ENCODE measurements at places on chromosomes 3 and 15. TPM values are rescaled to one million over a fixed set of nuclear protein-coding genes. Genes with fewer than 3 reads are reported as not detected.
A peak's percentile ranks its signal among the peaks of the same experiment; 100 is the strongest.

GRCh38 chr3:107430996-107431245 lies 53.7 kb downstream of the CCDC54 start:
- no peak for DNase-seq

- no peak for DNase-seq
Observed at GRCh38 chr3:168581771-168582225, 486.1 kb upstream of the GOLIM4 start.

DNA sequence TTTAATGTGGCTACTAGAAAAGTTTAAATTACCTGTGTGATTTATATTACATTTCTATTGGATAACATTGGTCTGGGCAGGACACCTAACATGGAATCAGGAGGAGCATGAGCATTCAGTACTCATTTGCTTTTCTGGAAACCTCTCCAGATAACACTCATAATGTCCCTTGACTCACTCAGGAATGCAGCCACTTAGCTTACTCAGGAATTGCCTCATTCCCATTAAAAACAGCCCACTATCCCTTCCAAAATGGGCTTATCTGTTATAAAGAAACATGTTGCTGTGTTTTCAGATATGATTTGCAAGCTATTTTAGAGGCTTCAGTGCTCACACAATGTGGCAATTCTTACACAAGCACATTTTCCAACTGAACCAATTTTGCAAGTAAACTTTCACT lies 17.1 kb downstream of the GBE1 start:
- DNase-seq, result peak; percentile 76

DNA sequence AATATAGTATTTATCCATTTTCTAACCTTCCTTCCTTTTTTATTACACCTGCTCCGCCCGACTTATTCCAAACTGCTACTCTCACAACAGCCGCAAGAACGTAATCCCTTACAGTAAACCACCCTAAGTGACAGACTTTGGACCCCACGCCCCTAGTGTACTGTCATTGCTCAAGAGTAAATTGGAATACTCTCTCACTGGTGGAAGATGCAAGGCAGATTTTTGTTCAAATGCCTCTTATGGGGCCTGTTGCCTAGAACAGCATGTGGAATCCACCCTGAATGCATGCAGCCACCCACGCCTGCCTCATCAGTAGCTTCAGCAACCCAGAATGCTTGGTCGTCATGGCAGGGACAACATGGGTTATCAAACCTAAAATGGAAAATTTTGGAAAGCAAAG lies 226.2 kb upstream of the ST8SIA2 start:
- DNase-seq, result no peak

DNA sequence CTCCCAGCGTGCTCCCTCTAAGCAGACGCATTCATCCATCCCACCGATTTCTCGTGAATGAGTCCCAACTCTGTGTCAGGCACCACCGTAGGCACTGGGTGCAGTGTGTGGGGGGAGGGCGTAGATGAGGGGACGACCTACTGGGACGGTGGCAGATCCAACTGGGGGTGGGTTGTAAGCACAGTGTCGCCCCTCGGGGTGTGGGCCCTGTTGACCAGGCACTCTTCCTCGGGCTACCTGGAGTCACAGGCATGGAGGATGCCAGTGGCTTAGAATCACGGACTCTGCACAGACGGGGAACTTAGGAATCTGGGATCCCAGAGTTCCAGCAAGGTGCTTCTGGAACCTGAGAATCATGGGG lies 66.2 kb downstream of the SLC6A6 start:
- no peak for DNase-seq

- no peak for DNase-seq
Observed at GRCh38 chr3:140570602-140571001, 107.3 kb upstream of the TRIM42 start.

- no peak for DNase-seq
Observed at GRCh38 chr3:171172070-171172469, 145.6 kb upstream of the SLC2A2 start.

DNA sequence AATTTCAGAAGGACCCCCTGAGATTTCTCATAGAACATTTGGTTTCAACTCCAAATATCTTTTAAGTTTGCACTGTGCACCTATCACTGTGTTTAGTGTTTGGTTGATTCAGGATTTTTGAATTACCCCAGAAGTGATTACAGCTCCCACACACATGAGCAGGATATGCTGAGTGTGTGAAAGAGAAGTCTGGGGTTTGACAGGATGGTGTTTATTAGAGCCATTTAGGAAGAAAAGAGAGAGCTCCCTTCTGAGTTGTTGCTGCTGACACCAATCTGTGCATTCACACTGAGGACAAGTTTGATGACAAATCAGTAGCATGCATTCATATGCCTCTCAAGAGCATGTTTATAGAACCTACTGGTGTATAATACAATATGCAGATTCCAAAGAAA lies 118.1 kb downstream of the RPL22L1 start:
- DNase-seq, result no peak

DNA sequence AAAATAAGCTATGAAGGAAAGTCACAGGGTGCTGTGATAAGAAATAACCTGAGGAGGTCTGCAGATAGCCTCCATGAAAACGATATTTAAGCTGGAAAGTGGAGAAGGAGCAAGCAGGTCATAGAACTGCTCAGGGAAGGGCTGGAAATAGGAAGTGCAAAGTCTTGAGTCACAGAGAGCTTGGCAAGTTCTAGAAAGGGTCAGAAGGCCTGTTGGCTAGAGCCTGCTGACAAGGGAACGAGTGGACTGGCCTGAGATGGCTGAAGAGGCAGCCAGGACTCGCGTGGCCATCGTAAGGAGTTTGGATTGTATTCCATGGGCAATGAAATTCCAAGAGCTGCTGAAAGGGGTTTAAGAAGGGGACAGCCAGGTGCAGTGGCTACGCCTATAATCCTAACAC lies 64.7 kb upstream of the IL12A start:
- DNase-seq, result no peak

DNA sequence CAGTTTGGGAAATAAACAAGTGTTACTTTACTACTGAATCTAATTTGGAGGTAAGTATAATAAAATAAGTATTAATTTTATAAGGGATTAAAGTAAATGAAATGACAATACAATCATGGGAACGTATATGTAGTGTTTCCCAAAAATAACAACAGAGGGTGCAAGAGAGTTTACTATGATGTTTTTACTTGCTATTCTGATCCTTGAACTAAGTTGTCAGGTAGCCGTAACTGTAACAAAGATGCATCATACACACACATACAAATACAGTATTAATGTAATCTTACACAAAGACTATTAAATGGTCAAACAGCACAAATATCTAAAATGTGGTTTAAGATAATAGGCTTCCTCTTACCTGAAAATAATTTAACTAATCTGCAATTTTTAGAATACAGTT lies 311.4 kb downstream of the TBC1D5 start:
- no peak for DNase-seq

DNA sequence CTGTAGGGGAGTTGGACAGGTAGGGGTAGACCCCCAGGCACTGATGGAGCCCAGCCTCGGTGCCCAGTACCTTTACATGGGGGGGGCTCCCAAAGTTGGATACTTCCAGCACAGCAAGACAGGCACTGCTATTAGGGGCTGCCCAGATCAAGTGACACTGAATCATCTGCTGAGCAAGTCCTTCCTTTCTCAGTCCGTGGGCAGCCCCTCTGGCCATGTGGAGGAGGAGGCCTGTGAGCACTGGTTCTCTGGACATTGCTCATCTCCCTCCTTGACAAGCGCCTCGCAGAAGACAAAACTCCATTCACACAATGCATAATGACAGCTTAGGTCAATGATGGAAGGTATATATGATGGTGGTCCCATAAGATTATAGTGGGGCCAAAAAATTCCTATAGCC lies 35.7 kb downstream of the EEFSEC start:
- DNase-seq, result no peak

GRCh38 chr3:69240651-69241568 lies 118.5 kb upstream of the LMOD3 start:
- DNase-seq, result no peak

DNA sequence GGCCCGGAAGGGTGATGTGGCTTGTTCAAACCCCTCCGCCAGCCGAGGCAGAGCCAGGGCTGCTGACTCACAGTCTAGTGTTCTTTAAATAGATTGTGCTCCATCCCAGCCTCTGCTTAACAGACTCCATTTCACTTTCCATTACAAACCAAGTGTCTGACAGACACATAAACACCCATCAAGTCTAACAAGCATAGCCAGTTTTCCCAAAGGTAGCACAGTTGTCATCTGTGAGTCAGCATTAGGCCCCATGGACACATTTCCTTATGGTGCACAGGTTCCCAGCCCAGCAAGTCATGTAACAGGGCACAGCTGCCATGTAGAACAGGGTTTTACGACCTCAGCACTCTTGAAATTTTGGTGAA lies 109.9 kb upstream of the RAP2B start:
- DNase-seq, result peak; percentile 77

DNA sequence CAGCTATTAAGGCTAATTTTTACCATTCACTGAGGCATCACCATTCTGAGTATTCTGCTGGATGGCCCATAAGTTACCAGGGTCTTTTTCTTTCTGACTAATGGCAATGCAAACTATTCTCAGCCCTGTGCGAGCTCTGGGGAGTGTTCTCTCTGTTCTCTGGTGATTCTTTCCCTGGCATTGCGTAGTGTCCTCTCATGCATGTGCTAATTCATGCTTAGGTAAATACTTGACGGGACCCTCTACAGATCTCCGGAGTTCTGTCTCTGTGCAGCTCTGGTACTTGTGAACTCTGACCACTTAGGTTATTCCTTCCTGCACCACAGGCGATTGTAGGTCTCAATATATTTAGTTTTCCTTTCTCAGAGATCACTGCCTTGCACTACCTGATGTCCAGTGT lies 34.8 kb downstream of the UBE2E1 start:
- DNase-seq, result no peak

GRCh38 chr15:70266412-70267121 lies 168.8 kb upstream of the TLE3 start:
- DNase-seq, result peak; percentile 79

GRCh38 chr15:31537770-31538592 lies 211.3 kb downstream of the KLF13 start:
- DNase-seq, result no peak

DNA sequence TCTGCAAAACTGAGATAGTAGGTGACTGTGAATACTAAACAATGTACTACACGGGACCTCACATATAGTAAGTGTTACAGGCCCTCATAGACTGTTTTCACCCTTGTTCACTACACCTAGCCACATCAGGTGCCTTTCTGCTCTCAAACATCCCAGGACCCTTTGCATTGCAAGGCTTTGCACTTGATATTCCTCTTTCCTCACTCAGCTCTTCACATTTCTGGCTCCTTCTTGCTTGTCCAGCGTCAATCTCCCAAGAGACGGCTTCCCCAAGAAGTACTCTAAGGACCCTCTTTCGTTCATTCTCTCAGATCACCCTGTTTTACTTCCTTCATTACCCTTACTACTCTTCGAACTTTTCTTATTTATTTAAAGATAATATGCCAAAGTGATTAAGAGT lies 10.0 kb downstream of the DENND4A start:
- no peak for DNase-seq

- no peak for DNase-seq
Observed at GRCh38 chr15:95687686-95688085, 642.8 kb upstream of the NR2F2 start.

GRCh38 chr15:60591496-60592370 lies 112.8 kb upstream of the ICE2 start:
- peak; percentile 28 for DNase-seq

- DNase-seq, result peak; percentile 89
Observed at GRCh38 chr3:44104668-44105321, 136.9 kb upstream of the TOPAZ1 start.

- DNase-seq, result no peak
Observed at GRCh38 chr3:42819351-42819965, 10.2 kb downstream of the ACKR2 start.

- no peak for DNase-seq
Observed at GRCh38 chr3:66406831-66407610, 93.8 kb downstream of the LRIG1 start.

DNA sequence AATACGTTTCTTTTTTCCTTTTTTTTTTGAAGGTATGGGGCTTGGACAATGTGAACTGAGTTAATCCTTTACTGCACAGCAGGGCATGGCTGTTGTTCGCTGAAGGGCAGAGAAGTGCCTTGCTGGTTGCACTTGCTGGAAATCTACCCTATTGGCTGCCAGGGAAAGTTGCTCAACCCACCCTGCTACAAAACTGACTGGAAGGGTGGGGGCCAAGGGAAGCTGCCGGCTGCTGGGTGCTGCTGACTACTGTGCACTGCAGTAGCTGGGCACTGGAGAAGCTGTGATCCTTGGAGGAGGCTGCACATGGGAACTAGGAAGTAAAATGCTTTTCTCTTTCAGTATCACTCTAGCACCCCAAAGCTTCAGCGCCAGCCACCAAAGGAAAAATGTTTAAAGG lies 70.5 kb downstream of the ETV5 start:
- DNase-seq, result no peak

- DNase-seq, result no peak
Observed at GRCh38 chr3:27610800-27611525, 111.2 kb downstream of the EOMES start.

DNA sequence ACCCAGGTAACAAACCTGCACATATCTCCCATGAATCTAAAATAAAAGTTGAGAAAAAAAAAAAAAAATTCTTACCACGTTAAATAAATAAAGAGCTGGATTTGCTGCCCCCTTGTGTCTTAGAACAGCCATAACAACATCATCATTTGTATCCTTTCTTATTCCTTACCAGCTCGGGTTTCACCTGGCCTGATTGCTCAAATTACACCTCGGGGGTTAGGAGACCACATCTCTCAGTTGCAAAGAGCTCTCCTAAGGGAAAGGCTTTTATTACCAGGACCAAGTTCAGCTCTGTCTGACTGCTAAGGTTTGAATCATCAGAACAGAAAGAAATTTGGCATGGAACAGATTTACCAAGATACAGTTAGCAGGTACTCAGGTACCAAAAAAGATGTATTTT lies 25.8 kb upstream of the RPL39L start:
- peak; percentile 71 for DNase-seq

DNA sequence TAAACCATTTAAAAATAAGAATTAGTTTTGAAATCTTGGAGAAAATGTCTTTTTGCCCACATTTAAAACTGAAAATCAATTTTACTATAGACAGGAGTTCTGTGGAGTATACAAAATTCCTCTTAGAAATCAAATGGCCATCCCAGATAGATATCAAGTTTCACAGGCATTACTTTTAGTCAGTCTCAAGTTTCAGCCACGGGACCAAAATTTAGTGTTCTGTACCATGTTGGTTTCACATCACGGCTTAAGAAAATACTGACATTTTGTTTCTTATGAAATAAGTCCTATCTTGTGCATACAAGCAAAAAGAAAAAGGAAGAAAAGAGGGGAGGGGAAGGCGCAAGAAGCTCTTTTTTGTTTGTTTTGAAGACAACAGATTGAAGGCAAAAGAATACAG lies 45.7 kb downstream of the EIF2AK4 start:
- no peak for DNase-seq

Gene FOXB1
- 2.2 TPM for total RNA-seq

Gene RYR3
- 0.15 TPM for total RNA-seq

Gene EXD1
- total RNA-seq, result 0.70 TPM

Gene PLSCR2
- total RNA-seq, result not detected

Gene UPK1B
- total RNA-seq, result not detected

Gene GREM1
- total RNA-seq, result 0.48 TPM

Gene RARB
- total RNA-seq, result 1.0 TPM

Measured in PC-9 (cell line).